ENCODE measurements at places on chromosomes 1 and 21.

GRCh38 chr1:64675718-64676345 is 69.0 kb upstream of the RAVER2 start:
- no peak for DNase-seq

DNA sequence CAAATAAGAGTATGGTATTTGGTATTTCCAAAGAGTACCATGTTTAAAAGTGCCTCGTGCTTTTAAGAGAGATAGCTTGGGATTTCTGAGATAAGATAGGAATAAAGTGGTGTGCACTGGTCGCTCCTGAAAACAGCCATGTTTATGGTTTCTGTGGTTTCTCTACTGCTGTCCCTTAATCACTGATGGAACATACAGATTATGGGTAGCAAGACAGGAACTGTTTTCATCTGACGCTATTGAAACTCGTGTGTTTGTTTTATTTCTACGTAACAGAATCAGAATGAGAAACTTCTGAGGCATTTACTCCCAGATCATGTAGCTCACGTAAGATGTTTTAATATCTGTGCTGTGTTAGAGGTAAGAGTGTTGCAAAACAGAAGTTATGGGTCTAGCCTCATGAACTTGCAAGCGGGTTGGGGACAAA is 126.0 kb downstream of the KIAA0319L start:
- no peak for DNase-seq

DNA sequence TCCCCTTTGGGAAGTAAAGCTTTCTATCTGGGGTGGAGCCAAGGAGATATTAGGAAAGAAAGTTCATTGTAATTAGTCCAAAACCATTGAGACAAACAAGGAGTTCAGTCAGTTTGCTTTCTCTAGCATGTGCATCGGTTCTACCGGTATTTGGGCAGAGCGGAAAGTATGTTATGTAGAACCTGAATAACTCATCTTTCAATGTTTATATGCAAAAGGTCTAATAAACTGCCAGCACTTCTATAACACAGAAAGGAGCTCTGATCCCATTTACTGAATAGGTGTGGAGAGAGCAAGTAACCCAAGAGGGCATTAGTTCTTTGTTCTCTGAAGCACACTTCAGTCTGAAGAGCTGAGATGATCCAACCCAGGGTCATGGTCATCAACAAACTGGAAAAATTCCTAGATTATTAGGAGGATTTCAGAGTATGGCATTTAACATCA is 3.5 kb downstream of the TGFB2 start:
- no peak for DNase-seq

DNA sequence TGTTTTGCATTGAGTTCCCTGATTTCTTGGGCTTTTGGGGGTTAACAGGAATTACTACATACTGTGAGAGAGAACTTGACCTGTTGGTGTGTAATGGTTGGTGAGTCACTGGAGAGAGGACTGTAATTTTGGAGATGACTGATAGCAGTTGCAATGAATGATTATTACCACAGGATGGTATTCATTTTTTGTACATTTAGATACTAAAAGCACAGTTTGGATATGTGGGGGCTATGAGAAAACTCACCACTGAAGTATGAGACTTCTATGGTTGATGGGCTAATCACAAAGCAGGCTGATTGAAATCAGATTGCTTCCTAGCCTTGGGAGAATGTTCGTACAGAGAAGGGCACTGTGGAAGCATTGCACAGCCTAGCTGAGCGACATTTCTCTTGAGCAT is 1571.3 kb upstream of the PRMT6 start:
- no peak for DNase-seq

GRCh38 chr1:236416165-236416564 is 22.1 kb downstream of the EDARADD start:
- DNase-seq: no peak

DNA sequence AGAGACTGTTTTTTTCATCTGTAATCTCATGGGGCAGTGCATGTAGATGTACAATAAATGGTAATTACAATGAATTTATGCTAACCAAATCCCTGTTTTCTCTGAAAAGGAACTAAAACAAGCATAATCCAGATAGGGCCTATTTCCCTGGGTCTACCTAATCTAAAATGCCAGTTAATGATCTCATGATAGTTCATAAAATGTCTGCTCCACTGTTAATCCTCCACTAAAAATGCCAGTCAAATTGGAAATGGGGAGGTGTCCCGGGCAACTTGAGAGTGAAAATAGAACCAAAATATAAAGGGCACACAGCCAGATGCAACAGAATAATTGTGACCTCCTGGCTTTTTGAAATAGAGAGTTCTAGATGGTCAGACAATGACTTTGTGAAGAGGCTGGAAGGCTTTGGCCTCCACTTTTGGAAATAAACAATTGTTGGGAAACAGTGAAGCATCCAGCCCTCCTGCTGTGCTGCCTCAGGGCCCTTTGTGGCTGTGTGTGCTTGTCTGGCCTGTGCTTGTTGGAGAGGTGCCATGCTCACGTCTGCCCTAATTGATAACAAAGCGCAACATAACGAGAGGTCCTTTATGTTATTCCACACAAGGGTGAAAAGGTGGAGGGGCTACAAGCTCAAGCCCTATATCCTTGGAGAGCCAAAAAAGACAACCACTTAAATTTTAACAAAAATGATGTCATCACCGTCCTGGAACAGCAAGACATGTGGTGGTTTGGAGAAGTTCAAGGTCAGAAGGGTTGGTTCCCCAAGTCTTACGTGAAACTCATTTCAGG is 97.7 kb downstream of the ATP5PO start:
- DNase-seq: no peak

- DNase-seq: no peak
Observed at GRCh38 chr1:187626056-187626455, 797.3 kb downstream of the PLA2G4A start.

DNA sequence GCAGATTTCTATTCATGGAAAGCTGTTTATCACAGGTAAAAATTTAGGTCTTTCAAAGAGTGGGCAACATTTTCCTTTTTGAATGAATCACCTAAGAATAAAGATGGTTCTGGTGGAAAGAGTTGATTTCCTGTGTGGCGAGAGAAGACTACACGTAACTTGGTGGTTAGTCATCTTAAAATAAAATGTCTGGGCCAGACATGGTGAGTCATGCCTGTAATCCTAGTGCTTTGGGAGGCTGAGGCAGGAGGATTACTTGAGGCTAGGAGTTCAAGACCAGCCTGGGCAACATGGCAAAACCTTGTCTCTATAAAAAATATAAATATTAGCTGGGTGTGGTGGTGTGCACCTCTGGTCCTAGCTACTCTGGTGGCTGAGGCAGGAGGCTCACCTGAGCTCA is 65.7 kb downstream of the DISP1 start:
- DNase-seq: no peak

GRCh38 chr1:174800216-174800851 is 199.4 kb upstream of the CACYBP start:
- no peak for DNase-seq

DNA sequence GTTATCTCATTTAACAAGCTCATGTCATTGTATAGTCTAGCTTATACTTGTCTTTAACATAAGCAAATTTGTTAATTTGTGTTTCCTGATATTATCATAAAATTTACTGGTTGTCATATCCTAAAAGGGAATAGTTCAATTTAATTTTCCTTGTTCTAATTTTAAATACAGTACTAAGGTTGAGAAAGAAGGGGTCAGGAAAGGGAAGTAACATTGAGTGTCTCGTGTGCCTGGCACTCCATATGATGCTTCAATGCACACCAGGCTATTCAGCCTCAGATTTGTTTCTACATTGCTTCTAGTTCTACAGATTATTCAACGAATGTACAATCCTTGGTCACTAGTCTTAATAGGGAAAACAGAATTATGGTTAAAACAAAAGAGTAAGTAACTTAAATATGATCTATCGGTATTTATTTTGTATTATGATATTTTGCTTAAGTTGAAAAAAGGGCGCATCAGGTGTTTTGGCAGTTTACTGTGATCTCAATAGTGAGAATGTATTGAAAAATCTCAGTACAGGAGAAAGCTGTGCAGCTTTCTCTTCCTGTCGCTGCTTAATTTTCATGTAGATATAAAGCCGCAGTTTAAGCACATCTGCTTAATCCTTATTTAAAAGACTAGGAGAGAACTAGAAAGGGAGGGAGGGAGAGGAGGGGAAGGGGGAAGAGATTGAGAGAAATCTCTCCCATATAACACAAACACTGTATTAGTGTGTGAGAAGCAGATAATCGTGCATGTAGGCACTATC is 13.0 kb downstream of the PTPRC start:
- no peak for DNase-seq

- DNase-seq: no peak
Observed at GRCh38 chr21:42833439-42833815, 45.9 kb downstream of the WDR4 start.

DNA sequence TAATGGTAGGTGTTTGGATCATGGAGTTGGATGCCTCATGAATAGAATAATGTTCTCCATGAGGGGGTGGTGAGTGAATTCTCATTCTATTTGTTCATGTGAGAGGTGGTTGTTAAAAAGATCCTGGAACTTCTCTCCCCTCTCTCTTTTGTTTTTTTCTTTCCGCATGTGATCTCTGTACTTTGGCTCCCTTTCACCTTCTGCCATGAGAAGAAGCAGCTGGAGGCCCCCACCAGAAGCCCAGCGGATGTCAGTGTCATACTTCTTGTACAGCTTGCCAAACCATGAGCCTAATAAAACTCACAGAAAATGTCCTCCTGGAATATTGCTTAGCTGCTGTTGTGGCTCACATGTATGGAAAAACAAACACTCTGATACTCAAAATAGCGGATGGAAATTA is 1212.3 kb upstream of the NCAM2 start:
- DNase-seq: no peak

DNA sequence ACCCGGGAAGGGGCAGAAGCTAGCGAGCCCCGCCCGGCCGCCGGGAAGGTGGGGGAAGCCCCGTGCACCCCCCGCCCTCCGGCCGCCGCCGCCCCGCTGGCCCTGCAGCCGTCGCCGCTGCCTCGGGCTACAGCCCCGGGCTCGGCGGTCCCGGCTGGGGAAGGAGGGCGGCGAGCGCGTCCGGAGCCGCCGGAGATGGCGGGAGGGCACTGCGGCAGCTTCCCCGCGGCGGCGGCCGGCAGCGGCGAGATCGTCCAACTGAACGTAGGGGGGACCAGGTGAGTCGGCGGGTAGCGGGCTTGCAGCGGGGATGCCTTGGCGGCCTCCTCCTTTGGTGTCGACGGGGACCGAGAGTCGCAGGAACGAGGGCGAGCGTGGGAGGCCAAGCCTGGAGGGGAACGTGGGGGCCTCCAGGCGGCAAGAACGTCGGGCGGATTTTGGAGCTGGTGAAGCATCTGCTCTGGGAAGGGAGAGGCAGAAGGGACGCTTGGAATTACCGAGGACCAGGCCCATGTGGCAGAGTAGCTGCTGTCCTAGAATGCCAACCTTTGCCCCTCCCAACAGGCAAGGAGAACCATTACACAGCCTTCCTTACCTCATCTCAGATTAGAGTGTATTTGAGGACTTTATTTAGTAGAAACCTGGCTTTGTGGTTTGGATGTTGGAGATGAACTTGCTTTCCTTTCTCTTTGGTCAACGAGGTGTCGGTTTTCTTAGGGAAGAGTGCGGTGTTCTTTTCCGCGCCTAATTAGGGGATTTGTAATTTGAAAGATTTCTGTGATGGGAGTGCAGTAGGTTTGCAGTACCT is 591 bp downstream of the KCTD3 start:
- DNase-seq: peak; percentile 48

- DNase-seq: no peak
Observed at GRCh38 chr1:161932668-161933067, 91.0 kb downstream of the OLFML2B start.

DNA sequence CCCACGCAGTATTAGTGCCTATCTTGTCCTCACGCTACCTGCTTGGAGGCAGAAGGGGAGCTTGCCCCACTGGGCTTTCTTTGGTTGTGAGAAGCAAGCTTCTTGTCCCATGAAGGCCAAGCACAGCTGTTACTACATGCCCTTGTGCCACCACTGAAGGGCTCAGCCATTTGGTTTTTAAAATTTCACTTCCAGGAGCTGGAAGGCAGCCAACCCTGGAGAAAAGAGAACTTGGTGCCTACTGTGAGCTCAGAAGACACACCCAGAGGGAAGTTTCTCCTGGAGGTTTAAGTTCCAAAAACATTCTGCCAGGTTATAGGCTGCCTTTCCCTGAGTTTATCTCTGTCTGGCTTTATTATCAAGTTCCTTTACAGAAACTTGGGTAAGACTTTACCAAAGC is 187.4 kb downstream of the SLC35F3 start:
- DNase-seq: no peak

GRCh38 chr1:45721207-45721606 is 29.2 kb downstream of the IPP start:
- no peak for DNase-seq

- DNase-seq: no peak
Observed at GRCh38 chr1:210340841-210341240, 12.1 kb downstream of the HHAT start.

DNA sequence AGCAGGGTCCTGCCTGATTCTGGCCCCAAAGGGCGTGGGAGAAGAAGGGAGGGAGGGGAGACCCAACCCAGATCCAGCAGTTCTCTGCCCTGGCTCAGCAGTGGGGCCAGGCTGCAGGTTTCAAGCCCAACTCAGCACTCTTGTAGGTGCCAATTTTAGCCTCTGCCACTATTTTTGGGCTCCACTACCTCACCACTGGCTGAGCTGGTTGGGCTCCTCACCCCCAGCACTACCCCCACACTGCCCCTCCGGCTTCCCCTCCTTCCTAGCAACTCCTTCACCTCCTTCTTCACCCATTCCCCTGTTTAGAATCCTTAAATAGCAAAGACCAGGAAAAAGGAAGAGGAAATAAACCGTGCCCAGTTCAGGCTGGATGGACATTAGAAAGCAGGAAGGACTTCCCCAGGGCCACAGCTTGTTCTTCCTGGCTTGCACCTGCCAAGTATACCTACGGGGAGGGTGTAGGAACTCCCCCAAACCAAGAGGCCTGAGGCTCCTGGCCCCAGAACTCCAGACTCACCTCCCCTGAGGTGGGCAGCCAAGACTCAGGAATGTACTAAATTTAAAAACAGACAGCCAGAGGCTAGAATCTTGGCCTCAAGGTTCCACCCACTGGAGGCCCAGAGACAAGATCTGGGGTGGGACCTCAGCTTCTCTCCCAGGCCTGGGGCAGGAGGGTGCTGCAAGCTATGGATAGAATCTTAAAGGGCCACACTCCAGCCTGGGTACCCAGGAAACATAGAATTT is 1.4 kb upstream of the ARHGEF2 start:
- no peak for DNase-seq

- no peak for DNase-seq
Observed at GRCh38 chr1:44464361-44464760, 59.3 kb downstream of the RNF220 start.
